Activated CD4-positive, alpha-beta T cell treated with anti-CD3 and anti-CD28 coated beads, Interleukin-2, amount 10 ng/mL, durations not matched to agents 7 days and 5 days (primary cell): ENCODE measurements at places on chromosomes 2 and 18.

DNA sequence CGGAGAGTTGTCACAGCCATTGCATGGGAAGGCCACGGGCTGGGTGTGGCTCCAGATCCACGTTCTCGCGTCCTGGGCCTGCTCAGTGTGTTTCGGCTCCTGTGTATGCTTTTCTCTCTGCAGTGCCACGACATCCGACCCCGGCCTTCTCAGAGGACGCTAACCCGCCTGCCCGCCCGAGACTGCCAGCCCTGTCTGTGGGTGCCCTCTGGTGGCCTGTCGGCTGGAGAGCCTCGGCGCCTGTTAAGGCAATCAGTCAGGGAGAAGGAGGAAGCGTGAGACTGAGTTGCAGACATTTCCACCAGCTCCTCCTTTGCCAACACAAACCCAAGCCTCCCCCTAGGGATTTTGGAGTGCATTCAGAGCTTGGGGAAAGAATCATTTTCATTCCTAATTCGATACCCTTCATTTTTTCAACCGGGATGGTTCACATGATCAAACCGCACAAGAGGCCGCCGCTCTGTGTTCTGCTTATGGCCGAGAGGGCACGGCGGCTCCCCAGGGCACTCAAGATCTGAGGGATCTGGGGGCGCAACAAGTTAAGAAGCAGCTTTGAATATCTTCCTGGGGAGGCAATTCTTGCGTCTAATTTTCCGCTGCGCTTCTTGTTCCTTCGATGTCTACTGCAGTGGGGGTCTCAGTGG lies 37.5 kb upstream of the ZBTB7C start:
- peak; percentile 76 for DNase-seq

GRCh38 chr2:170235860-170236679 lies 58.1 kb downstream of the MYO3B start:
- peak; percentile 42 for DNase-seq

GRCh38 chr2:241129086-241129871 lies 20.0 kb downstream of the PASK start:
- no peak for DNase-seq

DNA sequence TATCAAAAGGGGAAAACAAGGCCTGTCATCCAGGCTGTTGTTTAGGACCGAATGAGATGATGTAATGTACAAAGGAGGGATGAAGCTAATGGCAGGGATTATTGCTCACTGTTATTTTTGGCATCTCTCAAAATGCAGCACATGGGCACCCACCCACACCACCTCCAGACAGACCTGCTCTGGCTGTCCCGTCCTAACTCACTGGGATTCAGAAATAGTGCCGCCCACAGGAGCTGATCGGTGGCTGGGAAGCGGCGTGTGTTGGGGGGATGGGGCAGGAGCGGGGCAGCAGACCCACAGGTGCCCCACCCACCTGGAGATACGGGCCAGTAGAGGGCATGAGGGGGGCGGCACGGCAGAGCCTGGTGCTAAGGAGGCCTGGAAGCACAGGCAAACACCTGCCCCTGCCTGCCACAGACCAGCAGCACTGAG lies 52.2 kb downstream of the CRACDL start:
- DNase-seq: no peak

GRCh38 chr2:29688429-29688828 lies 233.0 kb downstream of the ALK start:
- DNase-seq: no peak

- no peak for DNase-seq
Measured at GRCh38 chr2:147086715-147087114, 758.1 kb upstream of the ACVR2A start.

- no peak for DNase-seq
Measured at GRCh38 chr2:171279983-171280790, 119.5 kb upstream of the TLK1 start.

DNA sequence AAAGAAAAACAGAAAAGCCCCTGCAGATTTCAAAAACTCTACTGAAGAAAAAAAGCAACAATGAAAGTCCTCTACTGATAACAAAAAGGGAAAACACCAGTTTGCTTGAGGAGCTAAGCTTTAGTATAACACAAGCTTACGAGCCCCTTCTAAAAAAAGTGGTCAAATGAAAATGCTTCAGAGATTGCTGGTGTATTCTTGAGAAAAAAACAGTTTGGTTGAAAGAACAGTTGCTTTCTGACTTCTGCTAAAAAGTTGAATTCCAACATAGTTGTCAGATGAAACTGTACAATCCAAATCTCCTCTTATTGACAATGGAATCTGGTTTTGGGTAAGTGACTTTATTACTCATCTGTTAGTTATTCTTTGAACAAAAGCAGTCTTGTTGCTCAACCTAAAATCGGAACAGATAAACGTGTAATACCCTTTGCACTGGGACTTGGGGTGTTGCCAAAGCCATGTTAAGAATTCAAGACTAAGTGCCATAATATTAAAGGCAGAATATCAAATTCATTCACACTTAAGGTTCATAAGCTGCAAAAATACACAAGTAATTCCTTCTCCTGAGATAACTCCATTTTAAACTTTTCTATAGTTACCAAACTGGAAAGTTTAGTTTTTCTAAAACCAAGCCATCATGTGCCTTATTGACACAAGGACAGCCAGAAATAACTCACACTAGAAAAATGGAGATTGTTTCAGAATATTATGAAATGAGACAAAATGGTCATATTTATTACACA lies 45.3 kb upstream of the SPAG16 start:
- no peak for DNase-seq

DNA sequence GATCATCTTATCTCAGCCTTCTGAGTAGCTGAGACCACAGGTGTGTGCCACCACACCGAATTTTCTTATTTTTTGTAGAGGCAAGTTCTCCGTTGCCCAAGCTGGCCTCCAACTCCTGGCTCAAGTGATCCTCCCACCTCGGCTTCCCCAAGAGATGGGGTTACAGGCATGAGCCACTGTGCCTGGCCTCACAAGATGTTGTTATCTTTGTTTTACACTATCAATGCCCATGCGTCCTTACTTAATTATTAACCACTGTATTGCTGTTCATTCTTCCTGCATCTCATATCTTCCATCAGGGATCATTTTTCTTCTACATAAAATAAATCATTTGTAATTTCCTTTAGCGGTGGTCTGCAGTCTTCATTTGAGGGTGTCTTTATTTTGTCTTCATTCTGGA lies 181.9 kb downstream of the TGIF1 start:
- no peak for DNase-seq

- DNase-seq: no peak
Measured at GRCh38 chr2:21268878-21269224, 145.1 kb downstream of the TDRD15 start.

DNA sequence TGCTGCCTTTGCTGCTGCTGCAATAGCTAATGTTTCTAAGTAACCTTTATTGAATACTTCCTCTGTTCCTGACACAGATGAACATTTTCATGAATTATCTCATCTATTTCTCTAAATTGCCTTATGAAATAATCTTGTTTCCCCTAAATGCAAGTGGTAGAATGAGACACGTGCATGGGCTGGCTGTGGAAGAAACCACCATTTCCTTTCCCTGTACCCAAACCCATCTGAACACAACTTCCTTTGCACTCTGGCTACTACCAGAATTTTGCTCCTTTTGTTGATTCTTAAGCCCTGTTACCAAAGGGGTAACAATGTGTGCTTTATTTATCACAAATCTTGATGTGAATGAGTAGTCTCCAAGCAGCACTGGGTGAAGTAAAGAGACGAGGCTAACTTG lies 29.2 kb downstream of the AKAIN1 start:
- DNase-seq: peak; percentile 23

GRCh38 chr18:79164706-79165105 lies 95.5 kb downstream of the ATP9B start:
- no peak for DNase-seq

DNA sequence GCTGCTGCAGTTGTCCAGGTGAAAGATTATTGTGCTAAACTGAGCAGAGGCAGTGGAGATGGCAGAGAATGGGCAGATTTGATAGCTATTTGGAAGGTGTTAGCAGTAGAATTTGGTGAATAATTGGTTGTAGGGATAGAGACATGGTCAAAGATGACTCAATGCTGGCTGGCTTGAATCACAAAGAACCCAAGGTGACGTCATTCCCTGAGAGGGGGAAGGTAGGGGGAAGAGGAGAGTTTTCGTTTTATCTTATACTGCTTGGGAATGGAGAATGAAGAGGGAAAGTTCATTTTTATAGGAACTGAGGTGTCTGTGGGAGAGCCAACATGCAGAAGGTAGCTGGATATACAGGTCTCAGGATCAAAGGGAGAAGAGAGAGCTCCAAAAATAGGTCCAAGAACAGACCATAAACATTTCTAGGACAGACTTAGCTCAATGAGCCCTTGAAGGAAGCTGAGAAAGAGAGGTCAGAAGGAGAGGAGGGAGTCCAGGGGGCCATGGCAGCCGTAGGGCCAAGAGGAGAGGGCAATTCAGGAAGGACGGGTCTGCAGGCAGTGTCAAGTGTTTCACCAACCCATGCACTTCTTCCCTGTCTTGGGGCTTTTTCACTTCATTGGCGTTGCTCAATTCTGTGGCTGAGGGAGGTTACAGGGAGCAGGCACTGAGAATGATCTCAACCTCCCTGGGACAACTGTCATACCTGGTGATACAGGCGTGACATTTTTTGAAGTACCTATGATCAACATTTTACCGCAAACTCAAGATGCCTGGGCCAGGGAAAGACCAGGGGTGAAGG lies 281.3 kb downstream of the TDRD15 start:
- no peak for DNase-seq

DNA sequence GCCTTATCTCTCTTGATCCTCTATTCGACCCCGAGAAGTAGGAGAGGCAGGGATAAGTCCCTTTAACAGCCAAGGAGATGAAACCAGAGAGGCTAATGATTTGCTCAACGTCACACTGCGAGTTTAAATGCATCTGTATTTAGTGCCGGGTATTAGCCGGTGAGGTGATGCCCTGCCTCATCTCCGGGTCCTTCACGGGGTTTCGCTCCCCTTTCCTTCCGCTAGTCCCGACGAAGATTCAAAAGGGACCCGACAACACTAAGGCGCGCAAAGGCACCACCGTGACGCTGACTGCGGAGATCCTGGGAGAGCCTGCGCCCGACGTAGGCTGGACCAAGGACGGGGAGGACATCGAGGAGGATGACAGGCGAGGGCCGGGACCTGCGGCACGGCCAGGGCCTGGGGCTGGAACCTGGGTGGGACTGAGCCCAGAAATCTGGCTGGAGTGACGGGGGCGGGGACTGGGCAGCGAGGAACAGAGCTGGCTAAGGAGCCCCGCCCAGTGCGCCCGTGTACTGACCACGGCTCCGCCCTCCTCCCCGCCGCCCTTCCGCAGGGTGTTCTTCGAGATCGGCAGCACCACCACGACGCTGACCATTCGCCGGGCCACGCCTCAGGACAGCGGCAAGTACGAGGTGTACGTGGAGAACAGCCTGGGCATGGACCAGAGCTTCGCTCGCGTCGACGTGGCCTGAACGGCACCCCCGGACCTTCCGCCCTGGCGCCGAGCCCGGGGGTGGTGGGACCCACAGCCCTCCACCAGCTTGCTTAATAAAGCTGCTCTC lies 1.0 kb upstream of the GMPPA start:
- peak; percentile 34 for DNase-seq

- no peak for DNase-seq
Measured at GRCh38 chr2:133952420-133952819, 301.5 kb upstream of the MGAT5 start.
